ENCODE measurements at places on chromosomes 1 and 21.

- DNase-seq, result no peak
Measured at GRCh38 chr1:241611736-241612135, 28.4 kb downstream of the CHML start.

DNA sequence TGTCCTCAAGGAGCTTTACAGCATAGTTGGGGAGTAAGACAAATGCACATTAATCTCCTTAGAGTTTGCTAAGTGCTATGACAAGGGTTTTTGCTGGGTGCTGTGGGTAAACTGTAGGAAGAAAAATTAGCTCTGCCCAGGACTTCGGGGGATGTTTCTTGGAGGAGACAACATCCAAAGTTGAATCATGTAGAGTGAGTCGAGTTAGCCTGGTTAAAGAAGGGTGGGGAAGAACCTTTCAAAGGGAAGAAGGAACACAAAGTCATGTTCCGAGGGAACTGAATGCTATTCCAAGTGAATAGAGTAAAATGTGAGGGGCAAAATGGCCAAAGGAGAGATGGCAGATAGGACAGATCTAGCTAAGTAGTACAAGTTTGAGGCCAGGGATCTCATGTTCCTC, 17.1 kb downstream of the SPRTN start:
- no peak for DNase-seq

GRCh38 chr1:212614453-212615200, 6.1 kb downstream of the ATF3 start:
- DNase-seq, result no peak

DNA sequence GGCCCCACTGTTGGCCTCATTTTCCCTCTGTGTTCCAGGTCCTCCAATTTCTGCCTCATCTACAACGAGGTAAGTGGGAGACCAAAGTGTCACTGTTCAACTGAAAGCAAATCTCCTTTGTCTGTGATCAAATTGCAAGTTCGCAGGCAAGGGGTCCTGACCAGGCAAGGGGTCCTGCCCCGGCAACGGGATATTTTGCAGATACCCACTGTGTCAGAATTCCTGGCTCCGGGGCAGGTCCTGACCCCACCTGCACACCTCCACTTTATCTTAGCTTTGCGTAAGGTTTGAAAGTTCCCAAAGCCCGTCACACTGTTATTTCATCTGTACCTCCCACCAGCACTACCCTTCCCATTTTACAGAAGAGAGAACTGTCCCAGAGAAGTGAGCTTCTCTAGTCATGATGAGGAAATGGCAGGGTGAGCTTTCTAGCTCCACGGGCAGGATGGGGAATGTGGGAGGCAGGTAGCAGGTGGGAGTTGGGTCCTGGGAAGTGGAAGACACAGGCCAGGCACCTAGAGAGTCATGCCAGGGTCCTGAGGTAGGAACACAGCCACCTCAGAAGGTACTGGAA, 32.0 kb upstream of the CSF1 start:
- DNase-seq, result no peak

DNA sequence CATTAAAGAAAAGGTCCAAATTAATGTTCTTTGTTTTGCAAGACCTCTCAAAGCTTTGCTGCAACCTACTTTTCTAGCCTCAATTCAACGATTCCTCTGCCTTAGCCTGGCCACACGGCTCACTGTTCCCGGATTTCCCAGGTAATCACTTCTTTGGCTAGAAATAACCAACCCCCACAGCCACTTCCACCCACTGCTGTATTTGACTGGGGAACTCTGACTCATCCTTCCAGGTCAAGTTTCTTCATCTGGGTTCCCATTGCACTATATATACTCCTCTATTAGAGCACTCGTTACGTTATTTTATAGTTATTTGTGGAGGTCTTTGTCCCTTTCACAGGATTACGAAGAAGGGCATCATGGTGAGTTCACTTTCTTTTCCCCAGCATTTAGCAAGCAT, 185.9 kb downstream of the CACNA1E start:
- DNase-seq, result no peak

GRCh38 chr1:162178432-162178831, 108.9 kb downstream of the NOS1AP start:
- DNase-seq, result peak; percentile 92

DNA sequence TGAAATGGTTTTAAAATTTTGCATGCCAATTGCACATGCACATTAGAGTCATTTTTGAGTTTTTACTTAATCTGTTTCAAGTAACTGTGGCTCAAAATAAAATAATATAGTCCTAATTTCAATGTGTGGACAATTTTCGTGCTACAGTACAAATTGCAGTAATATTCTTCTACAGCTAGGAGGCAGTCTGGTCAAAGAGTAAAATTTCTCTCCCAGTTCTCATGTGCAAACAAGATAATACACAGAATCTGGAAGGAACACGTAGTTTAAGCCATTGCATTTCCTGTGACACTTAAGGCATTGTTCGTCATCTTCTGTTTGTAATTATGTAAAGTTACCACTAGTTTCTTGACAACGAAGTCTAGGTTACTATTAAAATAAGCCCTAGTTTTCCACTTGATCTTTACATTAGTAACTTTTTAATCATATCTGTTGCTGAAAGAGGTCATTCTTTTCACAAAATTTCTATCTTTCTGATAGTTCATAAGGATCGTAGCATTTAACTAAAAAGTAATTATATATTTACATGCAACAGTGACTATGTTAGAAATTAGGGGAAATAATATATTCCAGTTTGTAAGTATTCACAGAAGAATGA, 28.9 kb downstream of the ODR4 start:
- DNase-seq, result peak; percentile 51

- no peak for DNase-seq
Measured at GRCh38 chr21:25002676-25003075, 604.6 kb downstream of the MRPL39 start.

DNA sequence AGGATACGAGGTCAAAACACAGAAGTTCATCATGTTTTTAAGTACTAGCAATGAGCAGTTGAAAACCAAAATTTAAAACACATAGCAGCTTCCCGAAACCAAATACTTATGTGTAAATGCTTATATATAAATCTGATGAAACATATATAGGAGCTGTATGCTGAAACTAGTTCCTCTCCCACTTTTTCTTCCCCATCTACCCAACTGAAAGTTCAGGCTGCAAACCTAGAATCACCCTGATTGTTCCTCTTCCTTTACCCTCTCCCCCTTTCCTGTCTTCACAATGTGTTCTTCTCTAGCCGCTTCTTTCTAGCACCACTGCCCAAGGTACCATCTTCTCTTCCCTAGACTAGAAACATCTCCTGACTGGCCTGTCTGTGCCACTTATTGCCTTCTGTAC, 90.6 kb downstream of the ST3GAL3 start:
- DNase-seq, result no peak

GRCh38 chr1:14365301-14365988, 233.0 kb upstream of the KAZN start:
- no peak for DNase-seq

DNA sequence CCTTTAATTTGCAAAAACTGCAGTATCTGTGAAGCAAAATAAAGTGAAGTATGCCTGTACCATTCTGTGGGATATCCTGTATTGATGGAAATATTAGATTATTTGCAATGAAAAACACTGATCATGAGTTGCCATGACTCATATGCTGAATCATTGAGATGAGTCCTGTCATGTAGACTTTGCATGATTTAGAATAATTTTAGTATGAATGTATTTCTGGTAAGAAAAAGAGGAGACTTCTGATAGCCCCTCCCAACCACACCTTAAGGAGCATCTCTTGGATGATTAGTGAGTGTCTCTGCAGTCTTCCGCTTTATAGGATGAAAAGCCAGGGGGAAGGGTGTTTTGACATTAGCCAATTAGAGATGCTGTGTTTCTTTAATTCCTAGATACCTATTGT, 55.2 kb upstream of the PTGS2 start:
- no peak for DNase-seq

- no peak for DNase-seq
Measured at GRCh38 chr21:34970167-34970500, 79.0 kb downstream of the RUNX1 start.

DNA sequence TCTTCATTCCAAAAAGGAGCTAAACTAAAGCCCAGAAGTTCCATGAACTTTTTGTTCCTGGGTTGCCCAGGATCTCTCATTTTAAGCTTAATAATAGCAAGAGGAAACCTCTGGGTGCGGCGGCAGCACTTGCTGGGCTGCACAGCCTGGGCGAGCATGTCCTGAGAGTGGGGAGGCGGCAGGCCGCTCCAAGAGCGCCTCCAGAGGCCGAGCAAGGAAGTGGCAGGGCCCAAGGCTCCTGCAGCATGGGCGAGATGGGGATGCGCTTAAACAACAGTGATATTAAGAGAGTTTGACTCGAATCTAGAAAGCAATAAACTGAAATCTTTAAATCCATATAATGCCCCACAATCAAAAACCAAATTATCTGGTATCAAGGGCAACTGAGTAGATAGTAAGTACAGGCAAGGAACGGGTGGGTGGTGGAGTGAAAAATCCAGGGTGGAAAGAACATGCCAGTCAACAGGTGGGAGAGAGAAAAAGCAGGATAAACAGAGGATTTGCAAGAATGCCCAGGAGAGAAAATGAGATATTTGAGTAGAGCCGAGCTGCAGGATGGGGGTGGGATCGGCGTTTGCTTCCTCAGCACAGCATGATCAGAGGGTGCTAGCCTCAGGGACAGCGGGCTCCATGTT, 14.1 kb upstream of the TNR start:
- no peak for DNase-seq

DNA sequence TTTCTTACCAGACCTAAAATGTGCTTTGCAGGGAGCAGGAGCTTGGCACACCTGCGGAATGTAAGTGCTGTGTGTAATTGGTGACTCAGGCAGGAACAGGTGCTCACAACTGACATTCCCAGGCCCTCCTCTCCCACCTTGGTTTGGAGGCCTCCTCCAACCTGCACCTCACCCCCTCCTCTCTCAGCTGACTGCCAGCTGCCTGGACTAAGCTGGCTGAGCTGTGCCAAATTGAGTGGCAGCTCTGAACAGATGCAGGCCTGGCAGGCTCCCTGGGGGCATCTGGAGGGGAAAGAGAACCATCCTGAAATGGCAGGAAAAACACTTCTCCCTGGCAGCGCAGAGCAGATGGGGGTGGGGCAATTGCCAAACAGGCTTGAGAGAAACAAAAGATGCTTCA, 91.7 kb upstream of the PGBD5 start:
- peak; percentile 100 for DNase-seq

GRCh38 chr1:113399062-113399583, 8.8 kb downstream of the MAGI3 start:
- no peak for DNase-seq

DNA sequence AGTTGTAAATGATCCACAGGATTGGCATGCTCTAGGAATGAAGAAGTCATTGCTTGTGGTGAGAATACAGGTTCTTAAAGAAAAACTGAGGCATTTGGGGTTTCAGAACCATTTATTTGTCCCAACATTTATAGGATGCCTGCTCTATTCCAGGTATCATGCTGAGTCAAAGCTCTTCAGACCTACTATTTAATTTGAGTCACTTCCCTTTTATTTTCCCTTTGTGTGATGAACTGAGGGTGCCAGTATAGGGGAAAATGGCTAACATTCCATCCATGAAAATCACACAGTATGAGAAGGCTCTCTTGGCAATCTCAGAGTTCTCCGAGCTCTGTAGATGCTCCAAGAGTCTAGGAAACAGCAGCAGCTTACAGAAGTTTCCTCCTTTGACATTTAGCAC, 110.4 kb downstream of the RNF220 start:
- no peak for DNase-seq

GRCh38 chr1:109397581-109398342, at the start of gene SORT1:
TSS of gene SORT1 (minus strand) at chr1:109397918. CDS start at chr1:109397892, 26 bp downstream.
- peak; percentile 89 for DNase-seq

DNA sequence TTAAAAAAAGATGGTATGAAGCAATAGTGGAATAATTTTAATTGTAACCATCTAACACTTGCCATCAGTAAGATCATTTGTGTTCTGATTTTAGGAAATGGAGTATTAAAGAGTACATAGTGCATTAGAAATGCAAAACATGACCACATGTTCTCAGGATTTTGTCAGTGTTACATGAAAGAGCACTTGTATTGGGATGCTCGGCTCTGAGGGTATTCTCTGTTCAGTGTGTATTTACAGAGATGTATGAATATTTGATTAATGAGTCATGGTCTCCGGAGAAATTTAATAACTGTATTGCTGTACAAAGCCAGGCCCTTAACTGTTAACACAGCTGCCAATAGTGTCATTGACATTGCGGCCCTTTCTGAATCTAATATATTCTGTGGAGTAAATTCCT, 91.7 kb downstream of the ATG4C start:
- DNase-seq, result peak; percentile 24

DNA sequence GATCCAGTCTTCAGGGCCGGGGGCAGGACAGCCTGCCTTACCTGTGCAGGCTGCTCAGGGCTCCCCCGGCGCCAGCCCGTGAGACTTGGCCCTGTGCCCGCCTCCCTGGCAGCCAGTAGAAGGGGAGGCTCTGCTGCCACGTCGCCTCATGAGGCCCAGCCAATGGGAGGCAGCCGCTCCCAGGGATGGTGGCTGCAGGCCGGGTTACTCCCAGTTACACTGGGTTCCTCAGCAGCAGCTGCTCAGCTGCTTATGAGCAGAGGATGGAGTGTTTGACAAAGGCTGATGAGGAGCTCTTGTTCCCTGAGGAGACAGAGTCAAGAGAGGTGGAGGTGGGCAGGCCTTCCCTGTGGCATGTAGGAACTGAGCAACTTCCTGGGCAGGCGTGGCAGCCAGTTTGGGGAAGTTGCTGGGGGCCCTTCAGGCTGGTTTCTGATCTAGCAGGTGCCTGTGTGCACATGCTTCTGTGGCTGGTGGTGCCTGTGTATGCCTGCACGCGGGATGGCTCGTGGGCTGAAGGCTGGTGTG, 5.5 kb downstream of the MFSD2A start:
- peak; percentile 100 for DNase-seq

GRCh38 chr1:98669355-98670296, 8.1 kb downstream of the SNX7 start:
- no peak for DNase-seq

- DNase-seq, result no peak
Measured at GRCh38 chr1:117260761-117261423, 50.2 kb upstream of the VTCN1 start.

DNA sequence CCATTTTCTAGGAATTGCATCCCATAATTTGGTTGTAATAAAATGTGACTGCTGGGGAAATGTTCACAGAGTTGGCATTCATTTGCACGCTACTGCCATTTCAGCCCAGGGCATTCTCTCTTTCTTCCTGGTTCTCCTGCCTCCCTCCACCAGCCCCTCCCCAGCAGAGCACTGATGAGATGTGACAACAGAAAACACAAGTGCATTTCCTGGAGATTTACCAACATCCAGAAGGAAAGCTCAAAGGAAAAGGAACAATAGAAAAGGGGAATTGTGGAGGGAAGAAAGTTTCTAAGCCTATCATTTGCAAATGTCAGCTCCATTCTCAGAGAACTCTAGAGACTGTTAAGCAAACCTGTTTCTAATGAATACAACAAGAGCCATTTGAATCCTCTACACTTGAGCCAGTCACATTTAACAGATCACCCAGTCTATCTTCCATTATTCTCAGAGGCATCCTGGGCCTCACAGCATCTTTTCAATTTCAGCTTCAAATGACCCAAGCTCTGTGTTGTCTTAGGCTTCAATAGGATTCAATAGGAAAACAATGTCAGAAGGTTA, 395.6 kb upstream of the PBX1 start:
- DNase-seq, result no peak
